Fibroblast of the aortic adventitia (primary cell): ENCODE measurements at places on chromosomes 13 and 19. TPM values are rescaled to one million over a fixed set of nuclear protein-coding genes. Genes with fewer than 3 reads are reported as not detected.

VAV1 gene
- not detected in 2 replicates for total RNA-seq

CRLF1 gene
- 16.5 and 69.1 TPM in 2 replicates for total RNA-seq

CCNA1 gene
- 0.09 TPM in 1 of 2 replicates, not detected in the other for total RNA-seq

CEACAM5 gene
- total RNA-seq: not detected in 2 replicates

SIGLEC12 gene
- not detected in 2 replicates for total RNA-seq

OVOL3 gene
- total RNA-seq: not detected in 2 replicates

PRODH2 gene
- total RNA-seq: not detected in 2 replicates

LHFPL6 gene
- 45.2 and 109 TPM in 2 replicates for total RNA-seq

NKPD1 gene
- 0.25 and 0.36 TPM in 2 replicates for total RNA-seq

CD22 gene
- not detected in 2 replicates for total RNA-seq

ITM2B gene
- 414 and 429 TPM in 2 replicates for total RNA-seq

LMTK3 gene
- total RNA-seq: not detected in 2 replicates

PCDH17 gene
- 0.82 and 1.4 TPM in 2 replicates for total RNA-seq

FXYD3 gene
- total RNA-seq: 1.3 TPM in 1 of 2 replicates, not detected in the other

CALR3 gene
- total RNA-seq: not detected in 2 replicates

OR1M1 gene
- total RNA-seq: not detected in 2 replicates

ZNF177 gene
- 1.1 and 8.9 TPM in 2 replicates for total RNA-seq

C3 gene
- 93.5 and 1,485 TPM in 2 replicates for total RNA-seq

WDFY2 gene
- 4.7 and 10.2 TPM in 2 replicates for total RNA-seq

ZNF723 gene
- not detected in 2 replicates for total RNA-seq

ZNF415 gene
- 2.3 and 4.1 TPM in 2 replicates for total RNA-seq

KLF5 gene
- total RNA-seq: 0.98 and 4.5 TPM in 2 replicates

CEACAM20 gene
- not detected in 2 replicates for total RNA-seq

CCDC70 gene
- not detected in 2 replicates for total RNA-seq

LIM2 gene
- not detected in 2 replicates for total RNA-seq

UHRF1 gene
- 2.3 and 61.8 TPM in 2 replicates for total RNA-seq

RGCC gene
- total RNA-seq: 1.1 and 1.6 TPM in 2 replicates

IGSF23 gene
- total RNA-seq: not detected in 2 replicates

TNFRSF19 gene
- 0.08 and 7.3 TPM in 2 replicates for total RNA-seq

SUGT1 gene
- total RNA-seq: 46.4 and 52.1 TPM in 2 replicates

CFAP97D2 gene
- not detected in 2 replicates for total RNA-seq

FUT2 gene
- not detected in 2 replicates for total RNA-seq

CD209 gene
- total RNA-seq: not detected in 2 replicates

KIR2DL3 gene
- total RNA-seq: not detected in 2 replicates

LGALS14 gene
- total RNA-seq: not detected in 2 replicates

ZNF600 gene
- 3.8 and 5.7 TPM in 2 replicates for total RNA-seq

CDC42EP5 gene
- total RNA-seq: 7.9 and 48.8 TPM in 2 replicates

TTC9B gene
- not detected in 2 replicates for total RNA-seq

DPRX gene
- not detected in 2 replicates for total RNA-seq

ZNF536 gene
- 0.33 and 0.90 TPM in 2 replicates for total RNA-seq

CADM4 gene
- 0.27 and 1.1 TPM in 2 replicates for total RNA-seq

CRYL1 gene
- 14.2 and 21.3 TPM in 2 replicates for total RNA-seq

ZNF43 gene
- total RNA-seq: 9.8 and 13.6 TPM in 2 replicates

KCNN1 gene
- total RNA-seq: 0.25 TPM in 1 of 2 replicates, not detected in the other

SIGLEC5 gene
- total RNA-seq: not detected in 2 replicates

DACT3 gene
- total RNA-seq: 5.1 and 17.5 TPM in 2 replicates

MBD3L2 gene
- total RNA-seq: not detected in 2 replicates

NANOS3 gene
- 0.27 TPM in 1 of 2 replicates, not detected in the other for total RNA-seq

GRIN3B gene
- 0.45 and 0.74 TPM in 2 replicates for total RNA-seq

LMO7 gene
- total RNA-seq: 70.1 and 221 TPM in 2 replicates

ANGPTL4 gene
- total RNA-seq: 4.4 and 22.8 TPM in 2 replicates

RNF17 gene
- not detected in 2 replicates for total RNA-seq

URAD gene
- total RNA-seq: not detected in 2 replicates

PRDX2 gene
- 66.7 and 163 TPM in 2 replicates for total RNA-seq

PALM gene
- total RNA-seq: 5.7 and 198 TPM in 2 replicates
